ENCODE measurements at places on chromosomes 3 and 15.

DNA sequence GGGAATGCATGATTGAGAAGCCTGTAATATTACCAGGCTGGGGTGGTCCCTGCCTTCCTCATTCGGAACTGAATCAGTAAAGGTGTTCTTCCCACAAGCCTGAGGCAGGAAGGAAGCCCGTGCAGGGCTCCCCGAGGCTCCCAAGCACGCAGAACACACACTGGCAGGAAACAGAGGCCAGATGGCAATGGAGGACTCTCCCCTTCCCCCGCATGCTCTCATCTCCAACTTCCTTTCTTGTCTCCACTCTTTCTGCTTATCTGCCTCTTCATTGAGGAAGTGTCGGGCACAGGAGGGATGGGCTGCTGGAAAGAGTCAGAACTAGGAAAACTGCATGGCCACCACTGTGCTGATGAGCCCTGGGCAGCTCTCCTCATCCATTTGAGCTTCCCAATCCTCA lies 123.5 kb downstream of the NUP210 start:
- peak; percentile 45 for DNase-seq

GRCh38 chr3:44069276-44069675 lies 172.4 kb upstream of the TOPAZ1 start:
- no peak for DNase-seq

DNA sequence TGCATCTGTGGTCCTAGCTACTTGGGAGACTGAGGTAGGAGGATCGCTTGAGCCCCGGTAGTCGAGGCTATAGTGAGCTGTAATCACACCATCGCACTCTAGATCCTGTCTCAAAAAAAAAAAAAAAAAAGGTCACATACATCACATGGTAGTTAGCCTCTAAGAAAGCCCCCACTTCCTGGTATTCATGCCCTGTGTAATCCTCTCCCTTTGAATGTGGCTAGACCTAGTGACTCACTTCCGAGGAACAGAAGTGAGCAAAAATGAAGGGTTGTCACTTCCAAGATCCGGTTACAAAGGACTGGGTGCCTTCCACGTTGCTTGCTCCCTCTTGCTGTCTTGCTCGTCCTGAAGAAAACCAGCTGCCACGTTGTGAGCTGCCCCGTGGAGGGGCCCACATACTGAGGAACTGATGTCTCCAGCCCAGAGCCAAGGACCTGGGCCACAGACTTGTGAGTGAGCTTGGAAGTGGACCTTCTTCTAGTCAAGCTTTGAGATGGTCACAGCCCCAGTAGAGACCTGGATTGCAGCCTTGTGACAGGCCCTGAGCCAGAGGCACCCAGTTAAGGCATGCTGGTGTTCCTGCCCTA lies 12.6 kb upstream of the LCTL start:
- DNase-seq, result no peak

GRCh38 chr3:145760036-145760435 lies 400.9 kb downstream of the PLOD2 start:
- no peak for DNase-seq

DNA sequence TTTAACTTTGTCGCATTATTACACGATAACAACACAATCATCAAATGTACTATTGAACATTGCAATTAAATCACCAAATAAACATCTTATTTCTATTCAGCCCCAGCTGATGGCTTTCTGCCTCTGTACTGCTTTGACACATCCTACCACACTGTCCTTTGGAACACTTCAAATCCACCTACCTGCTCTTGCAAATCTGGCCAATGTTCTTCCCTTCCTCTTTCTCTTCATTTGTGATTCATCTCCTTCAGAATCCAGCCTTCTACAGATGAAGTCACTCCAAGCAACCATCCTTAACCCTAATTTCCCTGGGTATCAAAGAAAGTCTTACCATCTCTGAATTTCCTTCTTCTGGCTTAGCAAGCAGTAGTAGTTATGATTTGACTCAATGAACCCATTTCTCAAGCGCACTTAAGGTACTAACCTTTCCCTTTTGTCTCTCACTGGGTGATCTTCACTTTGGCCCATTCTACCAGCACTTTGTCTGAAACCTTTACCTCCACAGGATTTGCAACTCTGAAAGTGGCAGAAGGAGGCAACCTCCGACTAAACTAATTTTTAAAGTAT lies 502.9 kb downstream of the FOXP1 start:
- no peak for DNase-seq

GRCh38 chr3:127158614-127159229 lies 34.2 kb upstream of the PRR23E start:
- no peak for DNase-seq

- no peak for DNase-seq
These were observed 6.3 kb downstream of the ACAA1 start for GRCh38 chr3:38130631-38131065.

DNA sequence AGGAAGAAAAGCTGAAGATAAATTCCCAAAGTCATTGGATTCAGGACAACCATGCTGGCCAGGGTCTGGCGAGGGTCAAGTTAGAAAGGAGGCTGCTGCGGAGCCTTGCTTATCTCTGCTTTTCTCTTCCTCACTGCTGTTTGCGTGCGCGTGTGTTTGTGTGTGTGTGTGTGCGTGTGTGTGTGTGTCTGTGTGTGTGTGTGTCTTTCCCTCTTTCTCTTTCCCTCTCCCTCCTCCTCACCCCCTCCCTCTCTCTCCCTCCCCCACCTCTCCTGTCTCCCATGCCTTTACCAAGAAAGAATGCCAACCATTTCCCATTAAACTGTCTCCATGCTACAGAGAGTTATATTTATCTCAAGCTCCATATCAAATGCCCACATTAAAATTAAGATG lies at the start of gene COLQ:
TSS of gene COLQ (minus strand) at position 134 of the 393 bp plus-strand sequence. CDS start at position 53, 81 bp downstream.
- DNase-seq, result no peak

GRCh38 chr15:48811325-48811958 lies 573 bp upstream of the CEP152 start:
- peak; percentile 19 for DNase-seq

DNA sequence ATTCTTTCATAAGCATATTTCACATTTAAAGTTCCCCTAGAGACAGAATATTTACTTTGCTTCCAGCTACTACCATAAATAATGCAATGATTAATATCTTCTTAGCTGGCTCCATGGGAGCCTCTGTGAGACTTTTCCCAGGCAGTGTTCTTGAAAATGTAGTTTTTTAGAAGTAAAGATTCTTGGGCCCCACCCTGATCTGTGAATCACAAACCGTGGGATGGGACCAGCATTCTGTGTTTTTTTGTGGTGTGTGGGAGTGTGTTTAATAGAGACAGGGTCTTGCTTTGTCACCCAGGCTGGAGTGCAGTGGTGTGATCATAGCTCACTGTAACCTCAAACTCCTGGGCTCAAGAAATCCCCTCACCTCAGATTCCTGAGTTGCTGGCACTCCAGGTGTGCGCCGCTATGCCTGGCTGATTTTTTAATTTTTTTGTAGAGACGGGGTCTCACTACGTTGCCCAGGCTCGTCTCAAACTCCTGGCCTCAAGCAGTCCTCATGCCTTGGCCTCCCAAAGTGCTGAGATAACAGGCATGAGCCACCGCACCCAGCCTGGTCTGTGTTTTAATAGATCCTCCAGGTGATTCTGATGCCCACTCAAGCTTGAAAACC lies 83.0 kb downstream of the KLHL25 start:
- no peak for DNase-seq
